ENCODE measurements at places on chromosomes 4 and X. TPM values are rescaled to one million over a fixed set of nuclear protein-coding genes. Genes with fewer than 3 reads are reported as not detected.

Gene NLGN3
- total RNA-seq, result 2.9 TPM

- no peak for DNase-seq
- no peak overlapping the region for H3K27ac ChIP-seq
- H3K27me3 ChIP-seq, result no peaks in the 10 kb centered on the region
- H3K4me1 ChIP-seq, result peaks cover 2% of the 10 kb centered on the region
- H3K36me3 ChIP-seq, result no peaks in the 10 kb centered on the region
Observed at GRCh38 chrX:121165930-121166359, 118.5 kb downstream of the GLUD2 start.

GRCh38 chr4:8207314-8207713 lies 8.2 kb downstream of the SH3TC1 start:
- peaks cover 11% of the 10 kb centered on the region for H3K4me1 ChIP-seq
- H3K27me3 ChIP-seq, result no peaks in the 10 kb centered on the region
- H3K4me3 ChIP-seq, result no peak overlapping the region
- peak overlapping the region; percentile 83 for H3K27ac ChIP-seq

Gene VEGFC
- 1.8 TPM for total RNA-seq

DNA sequence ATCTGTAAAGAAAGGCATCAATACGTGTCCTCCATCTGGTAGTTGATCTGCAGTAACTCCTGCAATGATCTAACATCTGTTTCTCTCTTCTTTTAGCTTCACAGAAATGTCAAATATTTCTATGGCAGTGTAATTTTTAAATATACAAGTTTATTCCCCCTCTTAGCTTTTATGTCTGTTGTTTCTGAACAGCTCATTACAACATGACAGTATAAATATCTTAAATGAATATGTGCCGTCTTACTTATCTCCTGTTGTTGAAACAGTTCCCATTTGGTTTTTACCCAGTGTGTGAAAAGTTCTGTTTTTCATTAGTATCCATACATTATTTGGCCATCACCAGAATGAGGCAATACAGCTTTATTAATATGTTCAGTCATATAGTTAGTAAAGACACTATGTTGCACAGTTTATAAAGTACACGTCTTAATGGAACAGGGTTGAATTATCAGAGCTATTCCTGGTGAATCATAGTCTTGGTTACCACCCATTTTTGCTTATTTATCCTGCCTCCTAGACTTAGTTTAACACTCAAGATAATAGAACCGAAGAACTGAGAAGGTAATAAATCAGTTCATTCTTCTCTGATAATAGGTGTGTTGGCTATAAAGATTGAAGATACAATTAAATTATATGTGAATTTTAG lies 321.6 kb downstream of the TENM3 start:
- H3K4me1 ChIP-seq, result no peaks in the 10 kb centered on the region
- no peak overlapping the region for H3K4me3 ChIP-seq
- H3K36me3 ChIP-seq, result no peaks in the 10 kb centered on the region

Gene SYNPO2
- total RNA-seq, result 0.37 TPM

DNA sequence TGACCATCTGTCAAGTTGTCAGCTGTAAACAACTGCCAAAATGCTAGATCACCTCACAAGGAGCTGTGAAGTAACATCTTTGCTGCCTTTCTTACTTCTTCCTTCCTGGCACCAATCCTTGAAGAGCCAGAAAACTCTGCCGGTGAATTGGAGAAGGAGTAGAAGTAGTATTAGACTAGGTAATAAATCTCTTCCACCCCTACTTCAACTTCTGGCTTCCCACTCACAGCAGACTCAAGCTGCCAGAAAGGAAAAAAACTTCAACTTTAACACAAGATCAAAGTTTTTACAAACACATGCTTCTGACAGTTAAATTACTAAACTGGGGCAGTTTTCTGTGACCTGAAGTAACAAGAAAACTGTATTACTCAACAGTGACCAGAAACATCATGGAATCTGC lies 164.7 kb upstream of the SLC7A11 start:
- no peak for DNase-seq
- H3K4me3 ChIP-seq, result no peak overlapping the region
- no peaks in the 10 kb centered on the region for H3K4me1 ChIP-seq

Gene CXorf51B
- not detected for total RNA-seq

GRCh38 chr4:109985993-109986974 lies 73.6 kb downstream of the EGF start:
- H3K36me3 ChIP-seq, result peaks cover 2% of the 10 kb centered on the region
- no peak overlapping the region for H3K27ac ChIP-seq
- H3K4me1 ChIP-seq, result peaks cover 7% of the 10 kb centered on the region
- DNase-seq, result no peak

DNA sequence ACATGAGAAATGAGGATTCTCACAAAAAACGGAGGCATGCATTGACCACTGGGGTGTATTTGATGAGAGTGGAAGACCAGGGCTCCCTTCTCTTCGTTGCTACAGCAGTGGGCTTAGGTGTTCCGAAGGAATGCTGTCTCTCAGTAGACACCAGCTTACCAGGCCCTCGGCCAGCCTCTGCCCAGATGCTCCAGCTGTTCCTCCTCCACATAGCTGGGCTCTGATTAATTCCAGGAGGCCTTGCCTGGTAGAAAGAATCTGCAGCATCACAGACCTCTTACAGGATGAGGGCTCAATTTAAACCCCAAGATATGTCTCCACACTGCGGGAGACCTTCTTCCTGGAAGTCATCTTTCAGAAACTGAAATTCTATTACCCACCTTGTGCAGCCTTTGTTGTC lies 346.6 kb upstream of the TENM3 start:
- no peak overlapping the region for H3K4me3 ChIP-seq
- no peaks in the 10 kb centered on the region for H3K36me3 ChIP-seq
- no peak overlapping the region for H3K27ac ChIP-seq
- H3K4me1 ChIP-seq, result no peaks in the 10 kb centered on the region
- no peaks in the 10 kb centered on the region for H3K27me3 ChIP-seq

Gene EREG
- total RNA-seq, result 6.2 TPM

Gene WDR17
- 0.65 TPM for total RNA-seq

DNA sequence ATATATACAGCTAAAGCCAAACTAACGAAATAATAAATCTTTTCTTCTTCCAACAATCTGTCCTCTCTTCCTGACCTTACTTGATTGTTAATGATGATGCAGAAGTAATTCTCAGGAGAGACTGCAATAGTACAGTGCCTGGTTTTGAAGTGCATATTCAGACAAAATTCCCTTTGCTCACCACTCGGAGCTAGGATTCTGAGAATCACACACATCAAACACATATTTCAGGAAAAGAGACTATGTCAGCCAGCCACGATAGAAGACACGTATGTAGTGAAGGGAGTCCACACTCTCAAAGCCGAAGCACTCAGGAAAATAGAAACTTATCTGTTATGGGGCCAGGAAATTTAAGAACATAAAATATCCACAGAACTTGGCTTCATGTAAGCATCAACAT lies 362.5 kb upstream of the FAT1 start:
- no peaks in the 10 kb centered on the region for H3K36me3 ChIP-seq
- H3K4me1 ChIP-seq, result no peaks in the 10 kb centered on the region
- H3K27ac ChIP-seq, result no peak overlapping the region
- no peak overlapping the region for H3K4me3 ChIP-seq
- no peak for DNase-seq

Gene CCDC158
- not detected for total RNA-seq

DNA sequence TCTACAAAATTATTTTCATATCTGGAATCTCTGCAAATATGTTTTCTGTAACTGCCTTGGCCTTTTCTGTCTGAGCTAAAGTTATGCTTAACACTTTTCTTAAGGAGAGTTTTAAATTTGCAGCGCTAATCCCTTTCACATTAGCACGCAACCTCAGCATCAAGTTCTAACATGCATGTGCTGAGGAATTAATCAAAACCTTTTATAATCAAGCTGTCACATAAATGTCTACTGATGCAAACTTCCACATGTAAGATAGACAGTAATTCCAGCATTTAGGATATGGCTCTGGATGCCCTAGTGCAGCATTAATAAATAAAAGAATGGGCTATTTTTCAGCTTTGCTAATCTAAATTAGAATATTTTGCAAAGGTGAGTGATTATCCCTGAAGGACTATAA lies 17.5 kb upstream of the NEIL3 start:
- H3K4me3 ChIP-seq, result no peak overlapping the region
- H3K4me1 ChIP-seq, result no peaks in the 10 kb centered on the region
- DNase-seq, result no peak
- H3K27ac ChIP-seq, result no peak overlapping the region

Gene TAF7L
- total RNA-seq, result not detected

GRCh38 chr4:147943159-147943638 lies 211.3 kb downstream of the ARHGAP10 start:
- H3K4me1 ChIP-seq, result peaks cover 15% of the 10 kb centered on the region
- no peaks in the 10 kb centered on the region for H3K27me3 ChIP-seq
- peak overlapping the region; percentile 87 for H3K4me3 ChIP-seq
- H3K36me3 ChIP-seq, result peaks cover 6% of the 10 kb centered on the region
- peak overlapping the region; percentile 89 for H3K27ac ChIP-seq

GRCh38 chr4:8123389-8123788 lies 35.2 kb downstream of the ABLIM2 start:
- H3K4me1 ChIP-seq, result peaks cover 5% of the 10 kb centered on the region
- no peak overlapping the region for H3K27ac ChIP-seq
- DNase-seq, result no peak

Gene FAM90A26
- total RNA-seq, result not detected

Gene HPGDS
- 0.37 TPM for total RNA-seq

DNA sequence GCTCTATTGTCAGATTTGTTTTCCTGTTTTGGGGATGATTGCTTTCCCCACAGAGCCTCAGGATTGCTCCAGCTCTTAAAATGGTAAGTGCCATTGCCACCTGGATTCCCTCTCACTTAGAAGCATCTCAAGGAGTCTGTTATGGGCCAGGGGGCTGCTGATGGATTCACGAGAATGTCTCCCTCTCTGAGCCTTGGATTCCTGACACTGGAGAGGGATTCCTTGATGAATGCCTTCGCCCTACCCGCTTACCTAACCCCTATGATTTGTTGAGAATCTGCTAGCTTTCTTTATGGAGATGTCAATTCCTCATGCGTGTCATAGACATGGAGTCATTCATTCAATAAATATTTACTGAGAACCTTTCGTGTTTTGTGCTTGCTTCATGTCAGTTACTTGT lies 36.9 kb upstream of the TENM3 start:
- DNase-seq, result no peak
- H3K36me3 ChIP-seq, result peaks cover 1% of the 10 kb centered on the region
- H3K4me3 ChIP-seq, result no peak overlapping the region
- no peak overlapping the region for H3K27ac ChIP-seq

All from T-helper 17 cell (primary cell).